ENCODE measurements at places on chromosomes 13 and 19.
A peak's percentile ranks its signal among the peaks of the same experiment; 100 is the strongest.

DNA sequence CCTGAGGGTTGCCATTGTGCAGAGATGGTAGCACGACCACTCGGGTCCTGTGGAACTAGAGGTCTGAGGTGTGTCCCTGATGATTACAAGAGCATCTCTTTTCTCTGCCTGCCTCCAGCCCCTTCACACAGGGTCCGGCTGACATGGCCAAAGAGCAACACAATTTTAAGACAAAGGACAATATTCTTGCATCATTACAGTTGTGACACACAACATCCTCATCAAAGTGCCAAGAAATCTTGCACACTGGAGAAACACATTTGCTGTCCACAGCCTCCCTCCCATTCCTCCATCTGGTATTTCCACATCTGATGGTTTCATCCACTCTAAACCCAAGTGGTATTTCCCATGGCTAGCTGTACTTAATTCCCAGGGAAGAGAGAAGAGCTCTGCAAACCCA lies 12.8 kb downstream of the COL4A1 start:
- no peak for DNase-seq

GRCh38 chr13:20873348-20873747 lies 29.2 kb downstream of the XPO4 start:
- DNase-seq = no peak

DNA sequence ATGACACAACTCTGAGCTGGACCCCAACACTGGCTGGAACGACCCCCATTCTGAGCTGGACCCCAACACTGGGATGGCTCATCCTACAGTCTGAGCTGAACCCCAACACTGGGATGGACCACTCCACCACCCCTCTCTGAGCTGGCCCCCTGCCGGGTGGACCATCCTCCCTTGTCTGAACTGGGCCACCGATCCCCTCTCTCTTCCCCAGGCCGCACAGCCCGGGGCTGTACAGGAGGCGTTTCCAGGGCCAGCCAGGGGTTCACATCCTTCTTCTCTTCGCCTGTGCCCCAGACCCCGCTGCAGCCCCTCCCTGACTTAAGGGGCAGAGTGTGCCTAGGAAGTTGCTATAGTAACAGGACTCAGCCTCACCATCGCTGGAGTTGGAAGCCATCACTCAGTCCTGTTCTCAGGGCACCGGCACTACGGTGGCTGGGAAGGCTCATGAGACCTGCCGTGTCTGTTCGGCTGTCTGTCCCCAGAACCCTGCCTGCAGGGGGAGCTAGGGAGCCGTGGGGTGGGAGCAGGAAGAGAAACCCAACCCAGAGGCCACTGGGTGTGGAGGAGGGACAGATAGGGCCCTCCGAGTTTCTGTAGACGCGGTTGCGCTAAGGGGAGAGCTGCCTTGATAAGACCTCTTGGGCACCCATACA lies 3.7 kb downstream of the PRKACA start:
- DNase-seq = no peak

DNA sequence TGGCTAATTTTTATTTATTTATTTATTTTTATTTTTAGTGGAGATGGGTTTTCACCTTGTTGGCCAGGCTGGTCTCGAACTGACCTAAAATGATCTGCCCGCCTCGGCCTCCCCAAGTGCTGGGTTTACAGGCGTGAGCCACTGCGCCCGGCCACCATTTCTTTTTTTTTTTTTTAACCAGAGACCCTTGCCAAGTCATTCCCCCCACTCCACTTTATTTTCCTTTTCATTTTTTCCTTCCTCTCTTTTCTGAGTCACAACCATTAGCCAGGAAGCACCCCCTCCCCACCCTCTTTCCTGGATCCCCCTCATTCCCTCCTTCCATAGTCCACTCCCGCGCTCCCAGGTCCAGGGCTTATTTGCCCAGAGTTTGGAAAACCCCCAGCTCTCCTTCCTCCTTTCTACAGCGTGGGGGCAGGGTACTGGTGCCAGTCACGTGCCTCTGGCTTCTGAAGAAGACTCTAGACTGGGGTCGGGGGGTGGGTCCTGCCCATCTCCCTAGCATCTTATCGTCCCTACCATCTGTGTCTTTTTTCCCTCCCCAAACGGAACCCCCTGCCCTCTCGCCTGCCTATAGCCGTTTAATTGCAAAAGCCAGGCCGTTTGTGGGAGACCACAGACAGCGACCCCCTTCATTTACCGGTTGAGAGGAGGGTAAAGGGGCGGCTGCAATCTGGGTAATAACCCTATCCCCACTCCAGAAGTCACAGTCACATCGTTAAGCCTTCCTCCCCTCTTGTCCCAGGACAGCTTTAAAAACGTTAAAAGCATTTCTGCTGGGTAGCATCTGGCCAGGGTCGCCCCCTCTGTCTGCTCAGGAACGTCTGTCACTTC lies 1.1 kb upstream of the CALR start:
- no peak for DNase-seq

DNA sequence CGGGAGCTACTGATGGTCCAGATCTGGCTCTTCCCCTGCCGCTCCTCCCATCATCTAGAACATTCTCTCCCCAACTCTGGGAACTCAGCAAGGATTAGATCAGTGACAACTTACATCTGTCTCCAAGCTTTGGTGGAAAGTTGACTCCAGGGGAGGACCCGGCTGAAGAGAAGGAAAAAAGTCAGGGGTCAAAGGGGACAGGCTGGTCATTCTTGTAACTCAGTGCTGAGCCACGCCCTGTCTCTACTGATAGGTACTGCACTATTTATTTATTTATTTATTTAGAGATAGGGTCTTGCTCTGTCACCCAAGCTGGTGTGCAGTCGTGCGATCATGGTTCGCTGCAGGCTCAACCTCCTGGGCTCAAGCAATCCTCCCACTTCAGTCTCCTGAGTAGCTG lies 14.3 kb downstream of the PLEKHA4 start:
- DNase-seq = no peak

DNA sequence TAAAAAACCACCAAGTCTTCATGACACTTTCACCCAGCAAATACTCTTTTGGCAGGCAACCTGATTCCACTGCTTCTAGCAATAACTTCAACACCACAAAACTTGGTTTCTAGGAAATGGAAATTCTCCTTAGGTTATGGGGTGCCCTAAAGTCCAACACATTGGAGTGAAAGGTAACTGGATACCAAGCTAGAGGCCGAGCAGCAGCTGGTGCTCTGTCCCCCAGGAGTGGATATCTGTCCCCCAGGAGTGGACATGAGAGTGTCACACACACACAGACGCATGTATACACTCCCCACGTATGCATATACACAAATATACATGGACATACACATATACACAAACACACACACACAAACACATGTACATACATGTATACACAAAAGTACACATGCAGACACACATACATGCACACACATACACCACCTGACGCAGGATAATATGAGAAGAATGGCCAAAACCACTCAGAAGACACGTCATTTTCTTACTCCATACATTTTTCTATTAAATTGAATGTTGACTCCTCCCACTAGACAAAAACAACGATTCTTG lies 50.8 kb downstream of the RFX2 start:
- no peak for DNase-seq

DNA sequence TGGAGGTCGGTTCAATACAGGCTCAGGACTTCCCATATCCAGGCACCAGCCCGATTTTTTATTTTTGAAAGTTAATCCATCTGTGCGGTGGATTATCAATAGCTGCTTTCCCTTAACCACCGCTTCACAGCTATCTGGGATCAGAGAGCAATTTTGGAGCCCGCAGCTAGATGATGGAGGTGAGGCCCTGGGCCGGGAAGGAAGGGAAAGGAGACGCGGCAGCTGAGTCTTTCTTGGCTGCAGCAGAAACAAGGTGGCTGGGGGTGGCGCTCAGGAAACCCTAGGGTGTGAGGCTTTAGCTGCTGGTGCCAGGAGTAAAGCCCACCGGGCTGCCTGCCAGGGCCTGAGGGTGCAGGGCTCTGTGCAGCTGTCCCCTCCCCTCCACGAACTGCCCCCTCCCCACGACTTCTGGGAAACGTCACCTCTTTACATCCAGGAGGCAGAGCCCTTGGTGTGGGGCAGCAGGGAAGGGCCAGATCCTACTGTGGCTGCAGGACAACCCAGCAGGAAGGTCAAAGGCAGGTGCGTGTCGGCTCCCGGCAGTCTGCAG lies 307.0 kb downstream of the ZNF536 start:
- no peak for DNase-seq

GRCh38 chr13:97911311-97912138 lies 42.0 kb upstream of the IPO5 start:
- DNase-seq = no peak

DNA sequence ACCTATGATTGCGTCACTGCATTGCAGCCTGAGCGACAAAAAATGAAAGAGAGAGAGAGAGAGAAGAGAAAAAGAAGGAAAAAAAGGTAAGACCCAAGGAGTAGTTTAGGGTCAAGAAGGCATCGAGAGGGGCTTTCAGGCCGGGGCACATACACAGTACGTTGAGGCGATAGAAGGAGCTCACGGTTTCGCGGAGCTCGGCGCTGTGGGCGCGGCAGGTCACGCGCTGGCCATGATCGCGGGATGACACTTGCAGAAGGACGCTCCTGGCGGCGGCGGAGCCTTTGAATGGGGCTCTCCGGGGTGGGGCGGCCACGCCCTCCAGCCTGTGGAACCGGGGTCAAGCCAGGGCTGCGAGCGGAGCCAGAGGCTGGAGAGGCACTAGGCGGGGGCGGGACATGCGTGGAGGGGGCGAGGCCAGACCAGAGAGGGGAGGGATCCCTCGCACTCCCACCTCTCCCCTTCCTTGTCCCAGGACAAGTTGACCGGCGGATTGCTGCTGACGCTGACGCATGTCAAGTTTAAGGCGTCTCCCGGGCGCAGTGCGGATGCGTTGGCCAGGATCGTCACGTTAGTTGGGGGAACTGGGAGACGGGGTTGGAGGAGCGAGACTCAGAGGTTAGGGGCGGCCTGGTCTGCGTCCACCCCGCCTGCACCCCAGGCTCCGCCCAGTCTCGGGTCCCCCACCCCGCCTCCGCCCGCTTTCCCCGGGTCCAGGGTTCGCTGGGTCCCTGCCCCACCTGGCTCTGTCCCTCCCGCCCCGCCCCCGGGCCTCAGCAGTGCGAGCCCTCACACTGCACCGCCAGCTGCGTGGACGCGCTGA lies 6.9 kb downstream of the NPHS1 start:
- peak; percentile 50 for DNase-seq

DNA sequence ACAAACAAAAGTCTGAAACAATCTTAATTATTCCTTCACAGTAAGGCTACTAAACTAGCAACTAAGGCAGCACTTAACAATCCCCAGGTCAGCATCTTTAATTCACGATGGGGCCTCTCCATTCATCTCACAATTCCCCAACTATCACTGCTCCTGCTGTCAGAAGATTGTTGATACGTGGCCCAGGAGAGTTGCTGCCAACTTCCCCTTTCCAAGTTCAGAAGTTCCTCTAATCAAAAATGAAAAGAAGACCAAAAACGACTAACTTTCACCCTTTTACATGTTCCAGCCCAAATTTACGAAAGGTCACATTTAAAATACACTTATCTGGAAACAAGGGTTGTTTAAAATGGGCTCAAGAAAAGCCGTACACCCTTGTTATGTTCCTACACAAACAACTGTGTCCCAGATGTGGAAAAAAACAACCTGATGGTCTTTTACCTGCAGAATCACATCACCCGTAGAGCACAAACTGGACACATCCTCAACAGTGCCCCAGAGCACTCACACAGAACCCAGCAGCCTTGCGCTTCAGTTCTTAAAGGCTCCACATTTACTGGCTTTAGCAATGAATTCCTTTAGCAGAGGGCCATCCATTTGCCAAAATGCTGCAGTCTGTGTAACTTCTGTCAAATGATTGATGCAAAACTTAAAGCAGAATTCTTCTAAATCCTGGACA lies 38.0 kb downstream of the PHF11 start:
- no peak for DNase-seq

GRCh38 chr13:72437458-72437857 lies 290.0 kb downstream of the MZT1 start:
- no peak for DNase-seq

DNA sequence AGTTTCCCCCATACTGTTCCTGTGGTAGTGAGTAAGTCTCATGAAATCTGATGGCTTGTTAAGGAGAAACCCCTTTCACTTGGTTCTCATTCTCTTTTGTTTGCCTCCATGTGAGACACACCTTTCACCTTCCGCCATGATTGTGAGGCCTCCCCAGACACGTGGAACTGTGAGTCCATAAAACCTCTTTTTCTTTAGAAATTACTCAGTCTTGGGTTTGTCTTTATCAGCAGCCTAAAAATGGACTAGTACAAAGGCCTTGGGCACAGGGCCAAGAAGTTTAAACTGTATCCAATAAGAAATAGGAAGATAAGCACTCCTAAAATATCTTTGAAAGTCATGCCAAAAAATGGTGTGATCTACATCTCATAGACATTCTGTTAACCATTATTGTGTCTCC lies 176.9 kb downstream of the TBC1D4 start:
- DNase-seq = no peak

DNA sequence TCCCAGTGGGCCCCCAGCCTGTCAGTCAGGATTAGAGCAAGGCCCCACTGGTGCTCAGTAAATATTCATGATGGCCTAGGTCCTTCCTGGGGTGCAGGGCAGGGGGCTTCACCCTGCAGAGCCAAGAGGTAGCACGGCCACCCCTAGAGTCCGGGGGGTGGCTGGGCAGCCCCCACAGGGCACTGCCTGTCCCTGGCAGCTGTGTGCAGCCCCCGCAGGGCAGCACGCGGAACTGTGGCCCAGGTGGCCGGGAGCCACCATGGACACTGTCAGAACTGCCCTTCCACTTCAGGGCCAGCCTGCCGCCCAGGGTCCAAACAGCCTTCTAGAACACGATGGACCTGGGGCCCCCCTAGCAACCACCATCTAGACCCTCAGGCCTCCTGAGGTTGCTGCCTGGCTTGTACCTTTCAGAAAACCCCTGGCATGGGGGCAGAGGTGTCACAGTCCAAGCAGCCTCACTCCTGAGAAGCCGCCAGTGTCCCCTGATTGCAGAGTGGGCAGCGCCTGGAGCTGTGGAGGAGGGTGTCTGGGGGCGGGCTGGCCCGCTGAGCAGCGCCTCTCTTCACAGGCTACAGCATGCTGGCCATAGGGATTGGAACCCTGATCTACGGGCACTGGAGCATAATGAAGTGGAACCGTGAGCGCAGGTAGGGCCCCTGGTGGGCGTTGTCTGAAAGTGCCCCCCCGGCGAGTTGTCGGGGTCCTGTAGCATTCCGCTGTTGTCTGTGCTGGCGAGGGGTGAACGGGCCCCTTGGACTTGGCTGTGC lies 2.9 kb upstream of the YJEFN3 start:
- DNase-seq = peak; percentile 37

DNA sequence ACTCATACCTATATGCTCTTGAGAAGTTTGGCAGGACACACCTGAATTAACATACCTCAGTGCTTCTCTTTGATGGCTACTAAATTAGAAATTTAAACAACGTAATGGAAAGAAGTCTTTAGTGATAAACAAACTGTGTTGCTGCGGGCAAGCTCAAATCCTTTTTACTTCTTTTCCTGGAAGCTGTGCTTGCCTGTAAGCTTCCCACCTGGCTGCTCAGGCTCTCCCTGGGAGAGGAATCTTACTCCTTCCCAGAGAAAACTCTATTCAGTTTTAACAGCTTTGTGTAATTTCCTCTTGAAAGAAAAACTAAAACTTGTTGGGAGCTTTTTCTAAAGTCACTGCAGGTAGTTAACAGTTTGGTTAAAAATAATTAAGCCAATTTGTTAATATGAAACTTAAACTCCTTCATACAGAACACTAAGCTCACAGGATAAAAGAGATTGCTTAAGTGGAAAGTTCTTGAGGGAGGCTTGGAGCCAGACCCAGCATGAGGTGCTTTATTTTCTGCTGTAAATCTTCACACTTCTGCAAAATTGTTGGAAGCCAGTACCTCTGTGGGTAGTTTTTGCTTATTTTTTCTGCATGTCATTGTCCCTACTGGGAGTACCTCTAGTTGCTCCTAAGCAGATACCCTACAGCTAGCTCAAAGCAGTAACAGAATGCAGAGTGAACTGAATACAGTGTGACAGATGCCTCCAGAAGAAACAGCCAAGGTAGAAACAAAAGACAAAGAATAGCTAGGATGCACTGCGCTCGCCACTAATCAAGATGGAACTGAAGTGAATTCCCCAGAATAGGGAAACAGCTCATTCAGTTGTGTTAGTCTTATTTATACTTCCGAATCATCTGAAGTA lies 1253.0 kb downstream of the PCDH17 start:
- DNase-seq = no peak

Measured in nephron progenitor cell (in vitro differentiated cells).